Esophagus muscularis mucosa (tissue), 4 donors: ENCODE measurements at places on chromosomes 11 and 22.

DNA sequence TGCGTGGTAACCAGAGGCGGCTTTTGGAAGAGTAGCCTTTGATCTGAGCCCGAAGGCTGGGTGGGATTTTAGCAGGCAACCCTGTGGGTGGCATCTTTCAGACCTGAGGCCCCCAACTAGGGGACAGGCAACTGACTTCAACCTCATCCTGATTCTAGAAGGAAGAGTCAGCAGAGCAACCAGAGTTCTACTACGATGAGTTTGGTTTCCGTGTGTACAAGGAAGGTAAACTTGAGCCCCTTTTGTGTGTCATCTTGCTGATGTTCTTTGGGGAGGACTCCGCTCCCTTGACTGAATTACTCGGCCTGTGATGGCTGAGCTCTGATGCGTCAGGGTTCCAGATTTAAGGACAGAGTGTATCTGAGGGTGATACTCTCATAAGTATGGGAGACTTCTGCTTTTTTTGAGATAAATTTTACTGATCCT lies 31.6 kb downstream of the SGSM3 start:
- no peak for DNase-seq

- DNase-seq = no peak
Observed at GRCh38 chr11:13368041-13368446, 90.5 kb downstream of the BMAL1 start.

- DNase-seq = no peak
Observed at GRCh38 chr22:20604776-20605221, 97.4 kb downstream of the MED15 start.

- no peak for DNase-seq
Observed at GRCh38 chr11:96122601-96123074, 198.7 kb upstream of the MTMR2 start.

- no peak for DNase-seq
Observed at GRCh38 chr22:38165922-38166593, 15.6 kb downstream of the PLA2G6 start.

DNA sequence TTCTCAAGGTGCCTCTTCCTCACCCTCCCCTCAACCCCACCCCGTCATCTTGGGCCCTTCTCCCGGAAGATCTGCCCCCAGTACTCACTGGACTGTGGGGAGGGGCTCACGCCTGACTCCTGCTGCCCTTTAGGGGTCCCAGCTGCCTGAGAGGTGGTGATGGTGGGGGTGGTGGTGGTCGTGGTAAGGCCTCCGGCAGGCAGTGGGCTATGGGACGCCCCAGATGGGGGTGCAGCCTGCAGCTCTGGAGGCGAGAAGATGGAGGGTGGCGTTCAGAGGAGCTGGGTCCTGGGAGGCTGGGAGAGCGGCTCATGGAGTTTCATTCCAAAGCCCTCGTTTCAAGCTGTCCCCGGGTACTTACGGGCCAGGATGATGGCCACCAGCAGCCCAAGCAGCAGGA lies 820 bp downstream of the MFRP start:
- DNase-seq = no peak

- peak; percentile 77 for DNase-seq
Observed at GRCh38 chr11:13010749-13011465, 1.8 kb downstream of the RASSF10 start.

DNA sequence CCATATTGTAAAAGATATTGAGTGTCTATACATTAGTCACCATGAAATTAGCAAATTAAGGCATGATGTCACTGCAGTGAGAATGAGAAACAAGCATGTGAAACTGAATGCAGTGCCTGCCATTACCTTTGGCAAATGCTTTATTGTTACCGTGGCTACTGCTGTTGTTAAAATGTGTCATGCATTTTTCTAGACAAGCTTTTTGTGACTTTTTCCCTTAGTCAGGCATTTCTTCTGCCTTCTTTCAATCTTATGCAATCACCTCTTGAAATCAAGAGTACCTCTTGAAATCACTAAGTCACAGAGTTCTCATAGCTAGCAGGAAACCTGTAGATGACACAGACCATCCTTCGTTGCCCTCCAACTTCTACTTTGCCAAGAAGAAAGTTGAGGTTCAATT lies 461.7 kb upstream of the TENM4 start:
- no peak for DNase-seq

DNA sequence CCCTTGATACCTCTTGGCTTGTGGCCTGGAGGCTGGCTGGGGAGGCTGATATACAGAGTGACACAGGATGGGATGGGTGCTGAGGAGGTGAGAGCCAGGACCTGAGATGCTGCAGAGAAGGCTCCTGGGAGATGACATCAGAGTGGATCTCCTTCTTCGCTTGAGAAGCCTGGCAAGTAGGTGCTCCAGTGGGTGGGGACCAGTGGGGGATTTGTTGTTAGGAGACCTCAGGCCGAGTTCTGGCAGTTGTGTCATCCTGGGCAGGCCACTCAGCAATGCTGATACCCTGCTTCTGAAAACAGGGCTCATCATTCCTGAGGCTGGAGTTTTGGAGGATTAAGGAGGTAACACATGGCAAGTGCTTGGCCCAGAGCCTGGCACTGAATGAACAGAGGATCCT lies 1.9 kb upstream of the NDUFV1 start:
- no peak for DNase-seq

- no peak for DNase-seq
Observed at GRCh38 chr22:36226189-36226588, 13.1 kb downstream of the APOL2 start.

DNA sequence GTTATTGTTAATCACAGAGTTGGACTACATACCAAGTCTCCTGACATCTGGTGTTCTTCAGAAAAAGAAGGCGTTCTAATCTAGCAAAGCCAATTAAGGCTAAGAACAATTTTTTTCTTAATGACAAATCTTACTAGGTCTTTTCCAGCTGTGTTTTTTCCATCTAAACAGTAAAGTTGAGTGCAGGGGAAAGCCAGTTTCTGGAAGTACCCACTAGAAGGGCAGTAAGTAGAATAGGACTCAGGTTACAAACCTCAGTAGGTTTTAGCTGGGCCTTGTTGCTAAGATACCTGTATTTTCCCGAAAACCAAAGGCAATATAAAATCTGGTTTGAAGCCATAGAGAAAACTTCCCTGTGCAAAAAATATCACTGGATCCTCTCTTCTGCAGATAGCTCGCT lies 351.9 kb downstream of the ETS1 start:
- DNase-seq = no peak

GRCh38 chr11:17554487-17554886 lies 7.4 kb downstream of the OTOG start:
- no peak for DNase-seq

DNA sequence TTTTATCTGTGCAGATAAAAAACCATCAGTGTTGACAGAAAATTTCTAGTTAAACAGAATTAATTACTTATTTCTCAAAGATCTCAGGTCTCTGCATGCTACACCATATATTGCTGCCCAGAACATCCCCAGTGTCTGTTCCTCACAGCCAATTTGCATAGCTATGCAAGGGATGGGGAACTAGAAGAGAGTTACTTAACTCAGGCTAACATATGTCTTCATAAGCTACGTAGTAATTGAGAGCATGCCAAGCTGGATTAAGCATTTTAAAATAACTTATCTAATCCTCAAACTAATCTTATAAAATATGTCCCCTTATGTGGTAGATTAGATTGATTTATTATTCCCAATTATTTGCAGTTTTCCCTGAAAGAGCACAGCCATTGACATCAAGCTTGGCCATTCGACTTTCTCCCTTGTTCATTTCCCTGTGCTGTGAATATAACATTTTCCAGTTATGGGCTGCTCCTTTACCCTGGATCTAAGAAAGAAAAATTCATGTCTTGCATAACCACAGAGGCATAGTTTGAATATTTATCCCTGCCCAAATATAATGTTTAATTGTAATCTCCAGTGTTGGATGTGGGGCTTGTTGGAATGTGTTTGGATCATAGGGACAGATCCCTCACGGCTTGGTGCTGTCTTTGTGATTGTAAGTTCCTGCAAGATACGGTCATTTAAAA lies 69.1 kb downstream of the C11orf87 start:
- DNase-seq = no peak

GRCh38 chr22:33684087-33684486 lies 236.2 kb downstream of the LARGE1 start:
- no peak for DNase-seq

GRCh38 chr11:57279116-57279515 lies 42.1 kb upstream of the APLNR start:
- DNase-seq = no peak

- DNase-seq = no peak
Observed at GRCh38 chr11:118002010-118002540, 15.9 kb downstream of the IL10RA start.

DNA sequence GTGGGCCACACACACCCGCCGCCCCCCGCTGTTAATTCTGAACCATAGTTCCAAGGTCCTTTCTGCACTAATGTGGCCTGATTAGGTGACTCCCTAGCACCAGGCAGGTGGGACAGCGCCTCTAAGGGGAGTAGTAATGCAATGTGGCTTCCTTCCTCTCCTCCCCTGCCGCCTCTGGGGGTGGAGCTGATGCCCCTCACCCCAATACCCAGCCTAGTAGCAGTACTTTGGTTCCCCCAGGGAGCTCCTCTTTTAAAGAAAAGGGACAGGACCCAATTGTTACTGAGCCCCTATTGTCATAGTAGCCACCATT lies 14.4 kb downstream of the RTN4RL2 start:
- no peak for DNase-seq

DNA sequence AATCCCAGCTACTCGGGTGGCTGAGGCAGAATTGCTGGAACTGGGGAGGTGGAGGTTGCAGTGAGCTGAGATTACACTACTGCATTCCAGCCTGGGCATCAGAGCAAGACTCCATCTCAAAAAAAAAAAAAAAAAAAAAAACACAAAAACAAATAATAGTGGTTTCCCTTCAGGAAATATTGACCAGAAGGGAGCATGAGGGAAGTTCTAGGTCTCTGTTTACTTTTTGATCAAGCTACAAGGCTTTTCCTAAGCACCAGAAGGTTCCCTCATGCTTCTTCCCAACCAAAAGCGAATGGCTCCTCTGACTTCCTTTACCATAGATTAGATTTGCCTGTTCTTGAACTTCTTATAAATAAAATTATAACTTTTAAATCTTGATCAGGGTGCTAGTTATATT lies 18.3 kb downstream of the MYO18B start:
- DNase-seq = no peak

- DNase-seq = no peak
Observed at GRCh38 chr11:16785520-16786128, 47.2 kb downstream of the C11orf58 start.

DNA sequence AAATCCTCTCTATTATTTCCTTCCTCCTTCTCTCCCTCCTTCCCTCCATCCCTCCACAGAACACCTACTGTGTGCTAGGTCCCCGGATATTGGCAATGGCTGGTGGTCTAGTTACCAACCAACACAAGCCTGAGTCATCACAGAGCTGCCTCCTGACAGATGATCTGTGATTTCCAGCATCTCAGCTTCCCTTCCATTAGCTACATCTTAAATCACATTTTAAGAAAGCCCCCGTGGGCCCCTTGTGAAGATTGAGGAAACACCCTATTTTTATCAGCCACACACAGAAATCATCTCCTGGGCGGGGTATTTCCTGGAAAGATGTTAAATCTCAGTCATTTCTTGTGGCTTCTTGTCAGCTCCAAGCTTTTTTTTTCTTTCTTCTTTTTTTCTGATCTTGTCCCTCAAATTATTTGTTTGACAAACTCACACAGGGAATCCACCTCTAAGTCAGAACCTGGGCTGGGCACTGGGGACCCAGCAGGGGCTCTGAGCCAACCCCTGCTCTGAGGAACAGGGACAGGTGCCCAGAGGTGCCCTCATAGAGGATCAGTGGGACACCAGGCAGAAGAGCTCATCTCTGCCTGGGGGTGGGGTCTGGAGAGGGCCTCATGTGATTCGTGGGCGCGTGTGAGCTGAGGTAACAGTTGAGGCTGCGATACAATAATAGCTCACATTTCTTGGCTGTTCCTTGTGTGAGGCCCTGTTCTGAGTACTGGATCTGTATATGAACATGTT lies 42.4 kb downstream of the CACNA1I start:
- no peak for DNase-seq

DNA sequence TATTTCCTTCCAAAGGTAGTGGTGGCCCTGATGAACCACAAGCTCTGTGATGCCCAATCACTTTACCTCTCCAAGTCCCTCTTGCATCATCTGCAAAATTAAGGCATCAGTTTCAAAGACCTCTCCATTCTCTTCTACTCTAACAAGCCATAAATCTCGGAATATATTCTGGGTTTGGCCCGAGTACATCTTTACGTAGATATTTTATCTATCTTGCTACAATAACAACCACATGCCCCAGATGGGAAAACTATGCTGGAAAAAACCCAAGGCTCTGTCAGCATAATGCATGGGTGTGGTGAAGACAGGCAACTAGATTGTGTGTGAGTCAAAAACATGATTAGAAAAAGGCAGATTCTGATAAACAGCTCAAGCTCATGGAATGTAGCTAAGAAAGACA lies 228.2 kb upstream of the BLID start:
- no peak for DNase-seq

DNA sequence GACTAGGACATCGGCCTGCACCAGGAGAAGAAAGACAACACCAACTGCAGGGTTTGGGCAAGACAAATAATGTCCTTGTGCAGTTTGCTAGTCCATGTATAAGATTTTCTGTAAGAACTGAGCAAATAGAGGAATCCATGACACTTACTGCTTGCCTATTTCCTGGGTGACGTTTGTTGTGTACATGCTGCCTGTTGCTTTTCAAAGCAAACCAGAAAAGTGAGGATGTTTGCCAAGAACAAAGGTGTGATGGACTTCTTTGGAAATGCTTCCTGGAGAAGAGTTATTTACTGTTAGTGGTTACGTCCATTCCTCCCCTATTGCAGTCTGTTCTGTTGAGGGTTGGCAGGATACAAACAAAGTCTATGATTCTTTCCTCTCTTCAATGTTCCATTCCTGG lies 126.5 kb downstream of the CASP12 start:
- no peak for DNase-seq

DNA sequence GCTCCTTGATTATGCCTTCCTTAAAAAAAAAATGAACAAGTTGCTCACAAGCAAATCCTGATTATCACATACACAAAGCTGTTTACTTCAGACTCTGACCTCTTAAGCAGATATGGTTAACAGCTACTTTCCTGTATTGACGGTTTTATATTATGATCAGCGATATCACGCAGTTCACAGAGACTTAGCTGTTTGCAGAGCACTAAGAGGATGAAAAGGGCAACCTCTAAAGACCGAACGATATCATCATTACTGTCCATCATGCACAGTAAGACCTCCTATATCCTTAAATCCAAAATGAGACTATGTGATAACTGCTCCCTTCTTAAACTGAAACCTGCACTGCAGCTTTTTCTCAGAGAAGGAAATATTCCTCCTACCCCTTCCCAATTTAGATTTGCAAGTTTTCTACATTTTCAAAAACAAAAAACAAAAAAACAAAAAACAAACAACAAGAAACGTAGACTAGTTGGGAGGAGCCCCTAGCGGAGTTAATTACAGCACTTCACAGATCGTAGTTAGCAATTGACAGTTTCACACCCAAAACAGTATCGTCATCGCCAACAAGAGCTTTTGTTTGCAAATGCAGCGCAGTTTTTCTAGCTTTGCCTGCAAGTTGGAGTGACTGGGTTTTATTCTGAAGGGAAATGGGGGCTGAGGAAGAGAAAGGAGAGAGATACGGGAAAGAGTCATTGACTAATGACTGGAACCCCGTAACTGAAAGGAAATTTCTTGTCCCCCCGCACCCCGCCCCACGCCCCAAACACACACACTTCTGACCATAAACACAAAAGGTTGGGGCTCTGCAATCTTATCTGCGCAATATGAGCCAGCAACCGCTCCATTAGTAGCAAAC lies 1.2 kb downstream of the DDX6 start:
- DNase-seq = no peak
